Chondrocyte (in vitro differentiated cells): ENCODE measurements at places on chromosomes 13 and 19.
A peak's percentile ranks its signal among the peaks of the same experiment; 100 is the strongest.

GRCh38 chr13:71493189-71493588, 373.8 kb downstream of the DACH1 start:
- no peak for DNase-seq
- H3K4me3 ChIP-seq: no peak overlapping the region
- no peaks in the 10 kb centered on the region for H3K36me3 ChIP-seq
- H3K27ac ChIP-seq: no peak overlapping the region
- H3K27me3 ChIP-seq: no peaks in the 10 kb centered on the region

DNA sequence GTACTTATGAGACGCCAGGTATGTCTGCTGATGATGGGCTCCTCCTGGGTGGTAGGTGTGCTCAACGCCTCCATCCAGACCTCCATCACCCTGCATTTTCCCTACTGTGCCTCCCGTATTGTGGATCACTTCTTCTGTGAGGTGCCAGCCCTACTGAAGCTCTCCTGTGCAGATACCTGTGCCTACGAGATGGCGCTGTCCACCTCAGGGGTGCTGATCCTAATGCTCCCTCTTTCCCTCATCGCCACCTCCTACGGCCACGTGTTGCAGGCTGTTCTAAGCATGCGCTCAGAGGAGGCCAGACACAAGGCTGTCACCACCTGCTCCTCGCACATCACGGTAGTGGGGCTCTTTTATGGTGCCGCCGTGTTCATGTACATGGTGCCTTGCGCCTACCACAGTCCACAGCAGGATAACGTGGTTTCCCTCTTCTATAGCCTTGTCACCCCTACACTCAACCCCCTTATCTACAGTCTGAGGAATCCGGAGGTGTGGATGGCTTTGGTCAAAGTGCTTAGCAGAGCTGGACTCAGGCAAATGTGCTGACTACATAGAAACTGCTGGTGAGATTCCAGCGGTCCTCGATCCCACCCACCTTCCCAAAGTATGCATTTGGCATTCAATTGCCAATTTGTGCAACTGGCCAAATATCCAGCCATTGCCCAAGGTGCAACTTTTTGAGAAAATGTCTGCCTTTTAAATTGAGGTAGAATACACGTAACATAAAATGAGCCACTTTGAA, 10.2 kb downstream of the OR2Z1 start:
- H3K36me3 ChIP-seq: no peaks in the 10 kb centered on the region
- H3K4me1 ChIP-seq: no peaks in the 10 kb centered on the region
- no peak overlapping the region for H3K4me3 ChIP-seq
- DNase-seq: no peak
- no peaks in the 10 kb centered on the region for H3K27me3 ChIP-seq

GRCh38 chr13:44132710-44133109, 240.9 kb upstream of the SERP2 start:
- peak overlapping the region; percentile 30 for H3K27ac ChIP-seq
- H3K4me3 ChIP-seq: no peak overlapping the region
- H3K36me3 ChIP-seq: no peaks in the 10 kb centered on the region
- peaks cover 22% of the 10 kb centered on the region for H3K4me1 ChIP-seq

- H3K27me3 ChIP-seq: peaks cover 15% of the 10 kb centered on the region
- no peak overlapping the region for H3K27ac ChIP-seq
- H3K4me1 ChIP-seq: no peaks in the 10 kb centered on the region
Measured at GRCh38 chr19:57655443-57655842, 13.3 kb upstream of the ZSCAN4 start.

DNA sequence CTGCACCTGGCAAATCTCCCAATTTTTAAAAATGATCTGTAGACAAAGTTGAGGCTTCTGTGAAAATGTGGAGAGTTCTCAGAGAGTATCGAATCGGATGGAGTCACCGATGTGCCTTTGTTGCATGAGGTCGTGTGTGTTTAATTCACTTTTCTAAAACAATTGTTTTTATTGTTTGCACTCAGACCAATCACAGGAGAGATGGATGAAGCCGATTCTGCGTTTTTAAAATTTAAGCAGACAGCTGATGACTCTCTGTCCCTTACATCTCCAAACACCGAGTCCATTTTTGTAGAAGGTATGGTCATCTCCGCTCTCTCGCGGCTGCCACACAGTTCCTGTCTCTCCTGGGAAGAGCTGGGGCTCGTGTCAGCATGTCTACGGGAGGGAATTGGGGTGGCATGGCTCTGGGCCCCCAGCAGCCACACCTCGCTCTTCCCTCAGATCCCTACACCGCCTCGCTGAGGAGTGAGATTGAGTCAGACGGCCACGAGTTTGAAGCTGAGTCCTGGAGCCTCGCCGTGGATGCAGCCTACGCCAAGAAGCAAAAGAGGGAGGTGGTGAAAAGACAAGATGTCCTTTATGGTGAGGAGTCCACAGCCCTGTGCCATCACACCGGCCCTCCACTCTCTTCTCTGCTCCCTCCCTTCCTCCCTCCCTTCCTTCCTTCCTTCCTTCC, 47.2 kb downstream of the PEX11G start:
- DNase-seq: no peak
- no peaks in the 10 kb centered on the region for H3K27me3 ChIP-seq
- peaks cover 6% of the 10 kb centered on the region for H3K4me1 ChIP-seq

DNA sequence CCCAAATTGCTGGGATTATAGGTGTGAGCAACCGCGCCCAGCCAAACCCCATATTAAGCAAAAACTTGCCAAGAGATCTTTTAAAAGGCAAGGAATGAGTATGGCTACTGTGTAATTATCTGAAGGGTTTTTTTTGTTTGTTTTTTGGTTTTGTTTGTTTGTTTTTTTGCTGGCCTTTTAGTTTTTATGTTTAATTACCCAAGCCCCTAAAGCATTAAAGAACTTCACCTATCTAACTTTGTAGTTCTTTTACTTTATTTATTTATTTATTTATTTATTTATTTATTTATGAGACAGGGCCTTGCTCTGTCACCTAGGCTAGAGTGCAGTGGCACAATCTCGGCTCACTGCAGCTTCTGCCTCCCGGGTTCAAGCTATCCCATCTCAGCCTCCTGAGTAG, 40.3 kb upstream of the GARRE1 start:
- H3K4me1 ChIP-seq: peaks cover 21% of the 10 kb centered on the region
- H3K27ac ChIP-seq: peak overlapping the region; percentile 32
- H3K27me3 ChIP-seq: no peaks in the 10 kb centered on the region
- DNase-seq: no peak

GRCh38 chr19:19050104-19050503, 13.7 kb upstream of the SLC25A42 start:
- H3K4me3 ChIP-seq: no peak overlapping the region
- DNase-seq: no peak
- H3K27me3 ChIP-seq: no peaks in the 10 kb centered on the region
- H3K36me3 ChIP-seq: peaks cover 26% of the 10 kb centered on the region
- H3K4me1 ChIP-seq: no peaks in the 10 kb centered on the region

- no peak for DNase-seq
- no peak overlapping the region for H3K4me3 ChIP-seq
- H3K36me3 ChIP-seq: peaks cover 26% of the 10 kb centered on the region
- H3K4me1 ChIP-seq: peaks cover 83% of the 10 kb centered on the region
- H3K27ac ChIP-seq: peak overlapping the region; percentile 99
- no peaks in the 10 kb centered on the region for H3K27me3 ChIP-seq
Measured at GRCh38 chr13:110245416-110245899, 61.5 kb downstream of the COL4A1 start.

DNA sequence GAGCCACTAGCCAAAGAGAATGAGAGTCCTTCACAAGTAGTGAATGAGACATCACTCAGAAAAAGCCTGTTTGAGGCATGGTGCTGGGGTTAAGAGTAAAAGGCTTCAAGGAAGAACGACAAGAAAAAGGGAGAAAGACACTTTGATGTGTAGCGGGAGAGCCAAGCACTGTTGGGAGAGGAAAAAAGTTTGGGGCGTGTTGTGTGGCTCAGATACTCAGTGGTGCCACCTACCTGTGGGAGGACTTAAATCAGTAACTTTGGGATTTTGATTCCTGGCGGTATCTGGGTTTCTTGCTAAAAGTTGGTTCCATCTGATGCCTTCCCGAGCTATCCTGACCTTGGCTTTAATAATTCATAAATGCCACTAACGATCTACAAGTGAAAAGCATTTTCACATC, 12.3 kb downstream of the ELSPBP1 start:
- no peak overlapping the region for H3K27ac ChIP-seq
- H3K36me3 ChIP-seq: no peaks in the 10 kb centered on the region

- H3K4me1 ChIP-seq: peaks cover 49% of the 10 kb centered on the region
- H3K4me3 ChIP-seq: no peak overlapping the region
- H3K36me3 ChIP-seq: no peaks in the 10 kb centered on the region
- DNase-seq: no peak
- H3K27me3 ChIP-seq: no peaks in the 10 kb centered on the region
- H3K27ac ChIP-seq: no peak overlapping the region
Measured at GRCh38 chr13:73972545-73972944, 161.7 kb downstream of the KLF12 start.

- H3K36me3 ChIP-seq: no peaks in the 10 kb centered on the region
- no peak overlapping the region for H3K27ac ChIP-seq
- H3K4me1 ChIP-seq: no peaks in the 10 kb centered on the region
- no peaks in the 10 kb centered on the region for H3K27me3 ChIP-seq
Measured at GRCh38 chr13:66128692-66129269, 1101.4 kb downstream of the PCDH9 start.

DNA sequence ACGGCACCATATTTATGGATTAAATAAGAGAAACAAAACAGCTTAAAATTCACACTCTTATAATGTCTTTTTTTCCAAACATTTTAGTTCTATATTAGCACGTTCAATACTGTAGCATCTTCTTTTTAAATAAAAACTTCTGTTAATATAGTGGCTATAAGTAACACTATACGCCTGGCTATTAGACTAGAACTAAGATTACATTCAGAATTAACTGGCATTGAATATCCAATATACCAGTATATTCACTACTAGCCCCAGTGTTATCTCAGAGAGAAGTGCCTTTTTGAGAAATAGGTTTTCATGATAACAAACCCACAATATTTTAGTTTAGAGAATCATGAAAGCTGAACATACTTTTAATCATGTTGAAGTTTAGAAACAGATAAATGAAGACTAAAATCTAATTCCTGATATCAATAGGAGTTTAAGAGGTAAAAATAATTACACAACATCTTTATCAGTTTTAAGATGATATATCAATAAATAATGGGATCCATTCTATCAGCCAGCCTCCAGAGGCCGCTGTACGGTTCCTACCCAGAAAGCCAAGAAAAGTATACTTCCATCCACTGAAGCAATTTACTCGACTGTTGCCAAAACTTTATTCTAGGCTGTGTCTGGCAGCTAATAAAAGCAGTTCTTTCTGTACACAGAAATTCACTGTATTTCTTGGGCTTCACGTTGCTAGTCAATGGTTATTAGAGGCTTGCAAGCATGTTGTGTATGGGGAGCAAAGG, 1113.4 kb upstream of the MIR17HG start:
- H3K27ac ChIP-seq: no peak overlapping the region
- H3K36me3 ChIP-seq: no peaks in the 10 kb centered on the region
- DNase-seq: no peak
- H3K4me3 ChIP-seq: no peak overlapping the region
- H3K27me3 ChIP-seq: no peaks in the 10 kb centered on the region

DNA sequence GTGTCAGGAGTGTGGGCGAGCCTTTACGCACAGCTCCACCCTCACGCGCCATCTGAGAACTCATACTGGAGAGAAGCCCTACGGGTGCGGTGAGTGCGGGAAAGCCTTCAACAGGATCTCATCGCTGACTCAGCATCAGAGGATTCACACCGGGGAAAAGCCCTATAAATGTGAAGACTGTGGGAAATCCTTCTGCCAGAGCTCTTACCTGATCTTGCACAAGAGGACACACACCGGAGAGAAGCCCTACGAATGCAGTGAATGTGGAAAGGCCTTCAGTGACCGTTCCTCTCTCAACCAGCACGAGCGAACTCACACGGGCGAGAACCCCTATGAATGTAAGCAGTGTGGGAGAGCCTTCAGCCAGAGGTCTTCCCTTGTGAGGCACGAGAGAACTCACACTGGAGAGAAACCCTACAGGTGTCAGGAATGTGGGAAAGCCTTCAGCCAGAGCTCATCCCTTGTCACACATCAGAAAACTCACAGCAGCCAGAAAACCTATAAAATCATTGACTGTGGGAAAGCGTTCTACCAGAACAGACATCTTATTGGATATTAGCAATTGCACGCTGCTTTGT, 6.9 kb upstream of the ZNF555 start:
- H3K4me3 ChIP-seq: no peak overlapping the region
- no peak overlapping the region for H3K27ac ChIP-seq
- H3K36me3 ChIP-seq: peaks cover 56% of the 10 kb centered on the region
- no peaks in the 10 kb centered on the region for H3K27me3 ChIP-seq
- no peaks in the 10 kb centered on the region for H3K4me1 ChIP-seq

DNA sequence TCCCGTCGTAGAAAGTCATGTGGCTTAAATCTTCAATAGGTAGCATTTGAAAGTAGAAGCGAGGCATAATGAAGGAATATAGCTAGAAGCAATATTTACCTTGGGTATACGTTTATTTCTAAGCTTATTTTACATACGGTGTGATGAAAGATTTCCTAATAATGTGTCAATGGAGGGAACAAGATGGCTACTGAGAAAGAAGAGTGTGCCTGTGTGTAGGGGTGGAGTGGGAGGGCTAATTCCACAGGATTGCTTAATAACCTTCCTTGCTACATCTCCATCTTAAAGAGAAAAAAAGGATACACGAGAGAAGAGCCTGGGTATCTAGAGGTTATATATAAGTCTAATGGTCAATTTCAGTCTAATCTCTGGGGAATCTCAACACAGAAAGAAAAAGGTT, 2.0 kb downstream of the SPART start:
- H3K36me3 ChIP-seq: peaks cover 2% of the 10 kb centered on the region
- H3K4me3 ChIP-seq: peak overlapping the region; percentile 92
- H3K4me1 ChIP-seq: peaks cover 51% of the 10 kb centered on the region
- H3K27ac ChIP-seq: peak overlapping the region; percentile 100

GRCh38 chr13:112071723-112072533, 5.0 kb downstream of the SOX1 start:
- H3K27me3 ChIP-seq: peaks cover 64% of the 10 kb centered on the region
- no peak overlapping the region for H3K27ac ChIP-seq
- no peak for DNase-seq
- no peak overlapping the region for H3K4me3 ChIP-seq
- H3K36me3 ChIP-seq: peaks cover 4% of the 10 kb centered on the region

GRCh38 chr19:32404933-32405430, 588 bp upstream of the DPY19L3 start:
- H3K27ac ChIP-seq: peak overlapping the region; percentile 96
- peaks cover 9% of the 10 kb centered on the region for H3K36me3 ChIP-seq
- peak overlapping the region; percentile 85 for H3K4me3 ChIP-seq
- H3K27me3 ChIP-seq: no peaks in the 10 kb centered on the region
- no peak for DNase-seq
